ENCODE measurements at places on chromosomes 3 and 15. TPM values are rescaled to one million over a fixed set of nuclear protein-coding genes. Genes with fewer than 3 reads are reported as not detected.
A peak's percentile ranks its signal among the peaks of the same experiment; 100 is the strongest.

- no peak for DNase-seq
Observed at GRCh38 chr15:101275018-101275417, 2.3 kb downstream of the SELENOS start.

DNA sequence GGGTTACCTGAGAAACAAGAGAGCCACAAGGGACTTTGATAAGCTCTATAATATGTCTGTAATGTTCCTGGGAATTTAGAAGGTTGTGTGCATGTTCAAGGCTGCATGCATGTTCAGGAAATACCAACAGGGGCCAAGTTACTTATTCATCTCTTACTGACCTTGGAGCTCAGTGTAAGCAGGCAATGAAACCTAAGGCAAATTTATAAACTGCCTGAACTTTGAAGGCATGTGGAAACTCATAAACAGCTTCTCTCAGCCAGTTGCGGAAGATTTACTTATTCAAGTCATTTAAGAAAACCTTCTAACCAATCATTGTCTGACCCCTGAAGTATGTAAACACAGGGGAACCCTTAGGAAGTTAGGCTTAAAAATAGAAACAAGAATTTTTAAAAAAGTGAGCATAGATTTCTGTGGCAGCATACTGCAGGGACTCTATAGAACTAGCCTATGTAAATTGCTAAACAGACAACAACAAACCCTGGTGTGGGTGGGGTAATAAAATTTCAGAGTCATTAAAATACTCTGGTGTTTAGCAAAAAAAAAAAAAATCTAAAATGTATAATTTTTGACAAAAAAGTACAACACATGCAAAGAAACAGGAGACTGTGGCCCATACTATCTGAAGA lies 57.2 kb downstream of the SLC15A2 start:
- no peak for DNase-seq

PBRM1 gene
- total RNA-seq = 54.0 TPM

DNA sequence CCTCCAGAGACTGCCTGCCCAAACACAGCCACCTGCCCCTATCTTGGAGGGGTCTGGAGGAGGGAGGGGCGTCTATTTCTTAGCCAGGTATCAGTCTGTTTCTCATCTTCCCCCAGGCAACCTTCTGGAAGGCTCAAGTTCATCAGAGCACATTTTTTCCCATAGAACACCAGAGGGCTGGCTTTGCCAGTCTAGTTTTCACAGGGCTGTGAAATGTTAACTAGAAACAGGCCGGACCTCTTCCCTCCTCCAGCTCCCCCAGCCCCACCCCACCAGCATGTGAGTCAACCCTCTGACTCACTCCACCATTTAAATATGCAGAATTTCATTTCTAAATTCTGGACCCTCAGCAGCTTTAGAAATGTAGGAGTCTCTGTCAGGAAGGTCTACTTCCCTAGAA lies 66.9 kb downstream of the SLCO2A1 start:
- peak; percentile 46 for DNase-seq

ARIH2 gene
- 87.2 TPM for total RNA-seq

CDHR4 gene
- total RNA-seq = not detected

ISG20 gene
- total RNA-seq = 0.29 TPM

DNA sequence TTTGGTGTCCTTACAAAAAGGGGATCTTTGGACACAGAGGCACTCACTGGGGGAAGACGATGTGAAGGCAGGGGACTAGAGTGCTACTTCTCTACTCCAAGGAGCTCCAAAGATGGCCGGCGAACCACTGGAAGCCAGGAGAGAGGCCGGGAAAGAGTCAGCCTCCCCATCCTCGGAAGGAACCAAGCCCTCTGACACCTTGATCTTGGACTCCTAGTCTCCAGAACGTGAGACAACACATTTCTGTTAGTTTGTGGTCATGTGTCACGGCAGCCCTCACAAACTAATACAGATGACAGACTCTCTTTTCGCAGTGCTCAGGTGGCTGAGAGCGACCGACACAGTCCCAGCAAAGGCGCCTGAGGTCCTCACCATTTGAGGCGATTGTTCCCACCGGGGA lies 24.4 kb upstream of the ATP2B2 start:
- no peak for DNase-seq

DNA sequence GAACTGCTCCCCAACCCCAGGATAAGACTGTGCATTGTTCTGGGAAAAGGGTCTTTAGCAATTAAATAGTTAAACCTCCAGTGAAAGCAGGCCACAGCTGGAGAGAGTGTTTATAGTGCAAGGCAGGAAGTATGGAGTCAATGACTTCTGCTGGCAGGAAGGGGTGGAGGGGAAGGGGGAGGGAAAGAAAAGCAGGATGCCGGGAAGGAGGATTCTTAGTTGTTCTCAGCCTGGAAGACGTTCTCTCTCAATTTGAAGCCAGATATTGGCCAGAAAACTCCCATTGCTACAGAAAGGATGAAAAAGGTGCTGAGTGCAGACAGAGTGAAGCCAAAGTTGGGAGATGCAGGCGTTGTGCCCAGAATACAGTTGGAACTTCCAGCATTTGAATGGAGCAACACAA lies 35.7 kb upstream of the ACTL6A start:
- DNase-seq = peak; percentile 49

DNA sequence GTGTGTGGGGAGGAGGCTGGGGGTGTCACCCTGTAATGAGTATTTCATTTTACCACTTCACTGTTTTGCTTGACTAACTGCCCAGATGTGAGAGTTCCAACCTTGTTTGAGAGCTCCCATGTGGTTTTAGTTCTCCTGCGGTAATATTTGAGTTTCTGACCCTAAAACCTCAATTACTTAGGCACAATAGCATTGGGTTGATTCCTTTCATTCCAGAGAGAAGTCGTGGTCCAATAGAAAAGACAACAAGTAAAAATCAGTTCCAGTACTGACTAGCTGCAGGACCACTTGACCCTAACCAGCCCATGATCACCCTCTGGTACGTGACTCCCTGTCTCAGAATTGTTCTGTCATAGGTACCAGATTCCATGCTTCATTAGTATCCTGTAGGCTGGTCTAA lies 630.4 kb downstream of the CADM2 start:
- peak; percentile 38 for DNase-seq
